Anterior cingulate cortex (tissue), 58 donors: ENCODE measurements at places on chromosomes 6 and 20.

DNA sequence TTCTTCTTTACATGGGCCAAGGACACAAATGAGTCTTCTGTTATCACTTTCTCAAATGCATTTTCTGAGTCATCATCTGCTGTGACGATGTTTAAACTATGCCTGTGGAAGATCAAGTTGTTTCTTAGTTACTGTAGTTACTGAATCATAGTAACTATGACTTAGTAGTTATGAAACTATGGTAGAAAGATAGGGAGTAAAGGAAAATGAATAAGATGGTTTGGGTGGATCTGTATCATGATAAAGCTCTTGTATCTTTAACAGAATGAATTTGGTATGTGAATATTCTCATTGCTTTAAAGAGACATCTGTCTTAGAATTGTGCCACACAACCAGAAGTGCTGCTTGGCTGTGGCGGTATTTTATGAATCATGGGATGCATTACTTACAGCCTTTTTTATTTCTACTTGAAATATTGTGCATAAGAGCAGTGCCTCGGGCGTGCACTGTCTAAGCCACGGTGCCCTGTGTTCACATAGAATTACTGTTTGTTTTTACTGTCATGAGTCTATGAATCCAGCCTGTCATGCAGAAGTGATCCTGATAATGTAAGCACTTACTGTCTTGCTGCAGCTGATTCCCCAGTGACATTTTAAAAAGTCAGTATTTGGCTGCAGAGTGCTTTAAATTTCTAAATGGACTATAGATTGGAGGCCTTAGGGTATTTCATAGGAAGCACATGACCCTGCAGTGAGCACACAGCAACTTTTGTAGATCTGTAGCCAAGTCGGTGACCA, 215.2 kb downstream of the TMEM242 start:
- no peak for DNase-seq

- no peak for DNase-seq
These were observed 1.1 kb downstream of the PCSK2 start for GRCh38 chr20:17227669-17228623.

DNA sequence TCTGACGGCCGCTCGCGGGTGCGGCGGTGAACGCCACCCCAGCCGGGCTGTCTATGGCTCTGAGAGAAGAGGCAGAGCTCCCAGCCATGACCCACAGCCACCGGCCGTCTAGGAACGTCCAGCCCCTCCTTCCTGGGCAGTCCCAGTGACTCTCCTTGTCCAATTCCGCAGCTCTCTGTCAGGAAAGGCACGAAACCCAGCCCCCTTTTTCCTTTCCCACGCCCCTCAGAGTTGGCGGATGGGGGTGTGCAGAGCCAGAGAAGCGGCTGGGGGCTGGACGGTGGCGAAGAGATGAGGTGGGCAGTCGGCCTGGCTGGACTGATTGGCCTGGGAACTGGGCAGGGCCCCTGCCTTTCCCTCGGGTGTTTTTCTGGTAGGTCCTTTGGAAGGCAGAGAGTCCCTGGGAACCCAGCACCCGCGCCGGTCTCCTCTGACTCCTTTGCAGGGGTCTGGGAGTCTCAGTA, 1.5 kb downstream of the EBF4 start:
- DNase-seq = no peak

DNA sequence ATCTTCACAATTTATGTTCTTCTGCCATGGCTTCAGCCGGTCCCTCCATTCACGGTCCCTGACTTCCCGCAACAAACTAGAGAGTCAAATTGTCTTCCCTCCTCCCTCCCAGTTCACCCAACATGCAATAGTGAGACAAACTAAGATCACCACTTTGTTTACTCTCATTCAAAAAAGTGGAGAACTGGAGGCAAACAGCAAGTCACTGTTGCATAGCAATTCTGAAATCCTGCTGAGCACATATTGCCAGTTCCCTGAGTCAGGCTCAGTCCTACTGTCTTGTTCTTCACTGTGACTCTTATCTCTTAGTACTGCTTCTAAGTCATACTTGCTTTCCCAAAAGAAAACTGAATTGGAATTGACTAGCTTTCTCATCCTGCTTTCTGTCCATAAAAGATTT, 287.2 kb upstream of the SASH1 start:
- DNase-seq = no peak

- DNase-seq = no peak
These were observed 5.9 kb downstream of the HCRTR2 start for GRCh38 chr6:55180258-55180657.
